T47D (cell line): ENCODE measurements at places on chromosomes 12 and 14.

DNA sequence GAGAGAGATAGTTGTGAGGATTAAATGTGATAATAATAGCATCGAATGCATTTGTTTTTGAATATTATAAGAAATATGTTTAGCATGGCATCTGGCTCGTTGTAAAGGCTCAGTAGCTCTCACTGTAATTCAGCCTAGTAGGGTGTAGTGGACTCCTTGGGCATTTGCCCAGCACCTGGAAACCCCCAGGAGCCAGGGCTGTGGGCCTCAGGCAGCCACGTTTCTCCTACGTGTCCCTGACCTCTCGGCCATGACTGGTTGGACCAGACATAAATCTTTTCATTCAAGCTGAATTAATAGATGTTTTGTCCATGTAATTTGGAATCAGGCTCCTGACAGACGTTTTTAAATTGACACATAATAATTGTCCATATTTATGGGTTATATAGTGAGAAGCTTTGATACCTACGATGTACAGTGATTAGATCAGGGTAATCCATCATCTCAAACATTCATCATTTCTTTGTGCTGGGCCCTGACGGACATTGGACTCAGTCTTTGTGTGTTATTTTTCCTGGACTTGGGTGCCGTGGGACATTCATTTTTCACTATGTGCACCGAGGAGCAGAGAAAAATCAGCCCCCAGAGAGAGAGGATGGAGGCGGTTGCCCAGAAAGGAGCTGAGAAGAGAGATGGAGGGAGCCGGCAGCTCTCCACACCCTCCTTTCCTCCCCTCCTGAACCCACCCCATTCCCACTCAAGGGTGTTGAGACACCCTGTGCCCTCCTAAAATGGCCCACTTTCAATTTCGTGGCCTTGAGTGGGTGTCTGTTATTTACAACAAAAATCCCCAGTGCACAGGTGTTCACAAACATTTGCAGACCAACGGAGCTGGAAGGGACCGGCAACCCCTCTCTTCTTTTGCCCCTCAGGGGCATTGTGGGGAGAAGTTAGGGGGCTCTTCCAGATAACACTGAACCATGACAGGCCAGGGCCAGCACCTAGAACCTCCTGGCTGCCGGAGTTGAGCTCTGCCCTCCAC lies 296.4 kb downstream of the DPF3 start:
- no peak for DNase-seq

- no peak for DNase-seq
These were observed 164.4 kb downstream of the CAND1 start for GRCh38 chr12:67433385-67434175.

DNA sequence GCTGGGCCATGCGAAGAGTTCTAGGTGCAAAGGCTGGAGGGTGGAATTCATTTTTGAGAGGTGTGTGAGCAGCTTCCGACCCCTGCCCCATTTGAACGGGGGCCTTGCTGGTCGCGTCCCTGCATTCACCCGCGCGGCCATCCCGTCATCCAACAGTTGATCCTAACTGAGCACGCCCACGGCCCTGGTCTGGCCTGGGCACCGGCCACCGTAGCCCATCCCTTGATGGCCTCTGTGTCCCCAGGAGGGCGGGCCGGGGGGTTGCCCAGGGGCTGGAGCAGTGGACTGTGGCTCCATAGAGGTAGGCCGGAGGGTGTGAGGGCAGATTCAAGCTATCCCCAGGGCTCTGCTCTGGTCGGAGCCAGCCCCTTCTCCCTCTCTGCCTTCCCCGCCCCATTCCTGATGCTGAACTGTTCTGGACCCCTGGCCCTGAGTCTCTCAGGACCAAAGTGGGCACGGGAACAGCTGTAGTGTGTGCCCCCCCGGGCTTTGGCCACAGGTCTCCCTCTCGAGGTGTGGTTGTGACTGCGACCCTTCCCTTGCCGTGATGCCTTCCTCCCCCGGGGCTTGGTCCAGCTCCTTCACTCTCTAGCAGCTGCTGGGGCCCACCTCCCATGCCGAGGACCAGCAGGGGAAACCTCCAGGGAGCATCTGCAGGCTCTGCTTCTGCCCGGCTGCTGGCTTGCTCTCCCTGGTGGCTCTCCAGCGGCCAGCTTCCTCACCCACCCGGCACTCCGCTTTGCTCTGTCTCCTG lies 9.1 kb downstream of the MEG3 start:
- no peak for DNase-seq

- no peak for DNase-seq
These were observed 1.4 kb upstream of the PCED1B start for GRCh38 chr12:47078086-47078395.

DNA sequence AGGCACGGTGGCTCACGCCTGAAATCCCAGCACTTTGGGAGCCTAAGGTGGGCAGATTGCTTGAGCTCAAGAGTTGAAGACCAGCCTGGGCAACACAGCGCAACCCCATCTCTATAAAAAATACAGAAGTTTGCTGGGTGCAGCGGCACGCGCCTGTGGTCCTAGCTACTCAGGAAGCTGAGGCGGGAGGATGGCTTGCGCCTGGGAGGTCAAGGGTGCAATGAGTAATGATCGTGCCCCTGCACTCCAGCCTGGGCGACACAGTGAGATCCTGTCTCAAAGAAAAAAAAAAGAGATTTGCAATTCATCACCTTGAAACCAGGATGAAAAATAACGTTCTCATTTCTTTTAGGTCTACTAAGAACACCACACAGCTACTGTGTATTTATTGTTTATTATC lies 4.0 kb downstream of the STX2 start:
- DNase-seq = no peak

DNA sequence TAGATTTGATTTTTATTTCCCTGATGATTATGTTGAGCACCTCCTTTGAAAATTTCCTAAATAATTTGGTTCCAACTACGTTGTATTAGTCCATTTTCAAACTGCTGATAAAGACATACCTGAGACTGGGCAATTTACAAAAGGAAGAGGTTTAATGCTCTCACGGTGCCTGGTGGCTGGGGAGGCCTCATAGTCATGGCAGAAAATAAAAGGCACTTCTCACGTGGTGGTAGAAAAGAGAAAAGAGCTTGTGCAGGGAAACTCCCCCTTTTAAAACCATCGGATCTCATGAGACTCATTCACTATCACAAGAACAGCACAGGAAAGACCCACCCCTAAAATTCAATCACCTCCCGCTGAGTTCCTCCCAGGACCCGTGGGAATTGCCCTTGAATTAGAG lies 372.3 kb downstream of the RPL10L start:
- no peak for DNase-seq

DNA sequence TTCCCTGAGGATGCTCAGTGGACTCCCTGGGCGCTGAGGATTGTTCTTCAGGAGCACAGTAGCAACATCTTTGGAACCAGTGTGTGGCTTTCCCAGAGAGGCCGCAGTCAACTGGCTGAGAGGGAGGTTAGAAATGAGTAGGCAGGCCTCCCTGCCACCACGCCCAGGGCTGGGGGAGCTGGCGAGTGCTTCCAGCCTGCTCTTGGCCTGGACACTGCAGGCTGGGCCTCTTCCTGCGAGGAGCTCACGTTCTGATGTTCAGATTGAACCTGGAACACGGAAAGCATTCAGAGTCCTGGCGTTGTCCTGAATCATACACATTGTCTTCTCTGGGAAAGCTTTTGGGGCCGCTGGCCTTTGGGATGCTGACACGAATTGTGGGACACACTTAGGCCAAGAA lies 15.6 kb downstream of the TSPAN9 start:
- no peak for DNase-seq

DNA sequence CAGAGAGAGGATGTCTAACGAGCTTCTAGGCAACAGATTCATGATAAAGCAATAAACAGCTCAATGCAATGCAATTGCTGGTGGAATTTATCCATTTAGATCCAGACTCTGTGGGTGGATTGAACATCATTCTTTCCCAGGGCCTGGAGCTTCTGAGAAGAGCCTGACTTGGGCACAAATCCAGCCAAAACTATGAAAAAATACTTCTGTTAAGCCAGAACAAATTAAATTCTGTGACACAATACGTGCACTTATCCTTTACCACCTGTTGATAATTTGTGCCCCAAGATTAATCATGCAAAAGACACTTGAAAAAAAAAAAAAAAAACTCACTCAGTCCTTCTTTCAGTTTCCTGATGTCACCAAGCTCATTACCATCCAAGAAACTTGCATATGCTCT lies 446.0 kb upstream of the DCN start:
- DNase-seq = no peak

DNA sequence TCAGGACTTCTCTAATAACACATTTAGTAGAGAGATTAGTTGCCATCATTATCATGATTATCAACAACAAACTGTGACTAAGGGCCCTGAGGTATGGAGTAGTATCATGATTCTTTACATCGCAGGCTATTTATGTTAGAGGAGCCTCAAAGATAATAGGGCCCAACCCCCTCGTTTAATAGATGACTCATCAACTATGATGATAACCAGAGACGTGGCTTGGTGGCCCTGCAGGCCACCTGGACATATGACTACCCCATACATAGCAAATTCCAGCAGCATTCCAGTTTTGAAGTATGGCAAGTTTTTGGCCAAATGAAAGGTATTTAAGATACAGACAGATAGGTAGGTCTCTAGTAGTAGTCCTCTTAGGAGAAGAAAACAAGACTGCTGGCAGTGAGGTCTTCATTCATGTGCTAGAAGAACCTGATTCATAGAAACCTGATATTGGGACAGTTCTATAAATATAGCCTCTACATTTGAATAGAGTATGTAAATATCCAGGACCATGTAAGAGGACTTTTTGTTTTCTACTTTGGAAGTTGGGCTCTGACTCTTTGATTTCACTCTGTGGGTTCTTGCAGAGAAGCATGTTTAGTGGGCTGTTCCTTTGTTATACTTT lies 5.6 kb downstream of the RIC8B start:
- DNase-seq = no peak

DNA sequence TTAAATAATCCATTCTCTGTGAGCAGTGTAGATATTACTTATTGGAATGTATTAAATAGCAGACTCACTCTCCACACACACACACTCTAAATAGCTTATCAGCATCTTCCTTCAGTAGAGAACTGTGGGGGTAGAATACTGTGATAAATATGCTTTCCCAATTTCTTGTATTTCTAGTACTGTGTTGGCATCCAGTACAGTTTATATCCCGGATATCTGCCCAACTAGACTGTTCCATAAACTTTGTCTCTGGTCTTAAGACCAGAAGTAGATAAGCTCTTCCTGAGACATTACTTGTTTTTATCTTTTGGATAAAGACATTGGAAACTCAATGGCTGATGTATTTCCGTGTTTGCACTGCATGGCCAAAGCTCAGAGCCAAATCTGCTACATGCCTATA lies 136.2 kb upstream of the PDZRN4 start:
- DNase-seq = no peak

GRCh38 chr12:58858030-58858429 lies 62.3 kb downstream of the LRIG3 start:
- DNase-seq = no peak

GRCh38 chr12:47820631-47821345 lies 1.1 kb upstream of the HDAC7 start:
- DNase-seq = peak; percentile 87

DNA sequence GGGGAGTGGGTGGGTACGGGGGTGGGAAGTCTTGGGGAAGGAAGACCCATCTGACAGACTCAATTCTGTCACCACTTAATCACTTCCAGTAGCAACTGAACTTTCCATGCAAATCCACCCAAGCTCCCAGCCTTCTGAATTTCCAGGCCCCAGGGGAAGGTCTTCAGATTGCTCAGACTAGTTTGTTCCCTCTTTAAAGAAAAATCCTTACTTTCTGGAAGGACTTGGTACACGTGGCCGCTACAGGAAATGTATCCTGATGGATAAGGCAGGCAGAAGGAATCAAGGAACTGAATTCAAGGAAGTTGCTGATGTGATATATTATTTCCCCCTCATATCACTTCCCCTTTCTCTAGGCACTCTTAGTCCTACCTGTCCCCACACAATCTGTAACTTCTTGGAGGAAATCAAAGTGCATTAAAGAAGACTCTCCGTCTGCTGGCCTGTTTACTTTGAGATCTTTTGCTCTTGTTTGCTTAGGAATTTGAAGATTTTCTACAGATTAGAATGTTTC lies 6.4 kb downstream of the NFKBIA start:
- DNase-seq = no peak

DNA sequence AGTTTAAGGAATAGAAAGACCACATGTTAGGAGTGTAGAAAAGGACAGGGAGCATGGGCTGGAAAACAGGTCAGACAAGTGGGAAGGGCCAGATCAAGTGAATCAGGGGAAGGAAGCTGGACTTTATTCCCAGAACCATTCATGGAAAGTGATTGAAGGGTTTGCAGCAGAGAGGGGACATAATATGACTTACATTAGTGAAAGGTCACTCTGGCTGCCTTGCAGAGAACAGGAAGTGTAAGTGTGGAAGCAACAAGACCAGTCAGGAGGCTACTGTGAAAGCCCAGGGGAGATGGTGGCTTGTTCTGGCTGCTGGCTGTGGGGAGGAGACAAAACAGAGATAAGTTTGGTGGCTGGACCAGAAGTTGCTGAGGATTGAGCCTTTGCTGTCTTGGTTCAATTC lies 69.1 kb downstream of the VCPKMT start:
- DNase-seq = peak; percentile 56

DNA sequence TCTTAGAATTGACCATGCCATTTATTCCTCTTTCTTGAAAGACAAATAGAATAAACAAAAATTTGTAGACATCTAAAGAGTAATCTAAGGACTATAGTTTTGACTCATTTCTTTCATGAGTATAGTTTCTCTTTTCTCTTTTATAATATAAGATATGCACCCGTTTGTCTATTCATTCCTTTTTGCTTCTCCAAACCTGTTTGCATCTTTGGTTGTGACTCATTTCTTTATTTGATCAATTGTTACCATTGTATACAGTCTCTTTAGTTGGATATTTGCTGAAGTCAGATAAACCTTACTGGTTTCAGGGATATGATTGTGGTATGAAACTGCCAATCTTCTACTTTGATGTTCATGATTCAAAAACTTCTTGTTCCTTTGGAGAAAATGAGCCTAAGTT lies 268.7 kb downstream of the FBXL14 start:
- DNase-seq = no peak

DNA sequence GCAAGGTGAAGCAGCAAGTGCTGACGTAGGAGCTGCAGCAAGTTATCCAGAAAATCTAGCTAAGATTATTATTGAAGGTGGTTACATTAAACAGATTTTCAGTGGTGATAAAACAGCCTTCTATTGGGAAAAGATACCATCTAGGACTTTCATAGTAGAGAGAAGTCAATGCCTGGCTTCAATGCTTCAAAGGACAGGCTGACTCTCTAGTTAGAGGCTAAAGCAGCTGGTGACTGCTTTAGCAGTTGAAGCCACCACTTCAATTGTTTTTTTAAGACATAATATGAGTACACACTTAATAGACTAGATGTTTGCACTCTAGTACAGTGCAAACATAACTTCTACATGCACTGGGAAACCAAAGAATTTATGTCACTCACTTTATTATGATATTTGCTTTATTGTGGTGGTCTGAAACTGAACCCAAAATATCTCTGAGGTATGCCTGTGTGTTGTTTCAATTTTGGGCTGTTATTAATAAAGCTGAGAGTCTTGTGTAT lies 1026.9 kb upstream of the FOXG1 start:
- peak; percentile 13 for DNase-seq

GRCh38 chr12:81492131-81492720 lies 266.9 kb downstream of the PPFIA2 start:
- DNase-seq = no peak

- DNase-seq = no peak
These were observed 56.9 kb downstream of the ADGRD1 start for GRCh38 chr12:131010396-131011131.
